ENCODE measurements at places on chromosomes 2 and 18.

DNA sequence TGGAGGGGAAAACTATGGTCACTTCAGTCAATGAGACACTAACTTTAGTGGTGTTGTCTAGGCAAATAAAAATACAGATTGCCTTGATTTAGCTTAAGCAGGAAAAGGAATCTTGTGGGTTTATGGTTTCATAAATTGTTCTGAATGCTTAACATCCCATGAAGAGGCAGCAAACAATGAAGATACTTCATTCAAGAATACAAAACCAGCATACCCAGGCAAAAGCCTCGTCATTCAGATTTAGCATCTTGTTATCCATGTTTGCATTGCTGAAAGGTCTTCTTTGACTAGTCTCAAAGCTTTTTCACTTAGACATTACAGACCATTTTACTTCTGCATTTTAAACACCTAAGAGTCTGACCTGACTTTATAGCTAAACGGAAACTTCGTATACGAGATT is 272.7 kb upstream of the FSHR start:
- DNase-seq = no peak

- no peak for DNase-seq
Measured at GRCh38 chr18:23878336-23878900, 136.1 kb upstream of the TTC39C start.

- DNase-seq = peak; percentile 24
Measured at GRCh38 chr2:177334940-177335543, 57.5 kb upstream of the AGPS start.

DNA sequence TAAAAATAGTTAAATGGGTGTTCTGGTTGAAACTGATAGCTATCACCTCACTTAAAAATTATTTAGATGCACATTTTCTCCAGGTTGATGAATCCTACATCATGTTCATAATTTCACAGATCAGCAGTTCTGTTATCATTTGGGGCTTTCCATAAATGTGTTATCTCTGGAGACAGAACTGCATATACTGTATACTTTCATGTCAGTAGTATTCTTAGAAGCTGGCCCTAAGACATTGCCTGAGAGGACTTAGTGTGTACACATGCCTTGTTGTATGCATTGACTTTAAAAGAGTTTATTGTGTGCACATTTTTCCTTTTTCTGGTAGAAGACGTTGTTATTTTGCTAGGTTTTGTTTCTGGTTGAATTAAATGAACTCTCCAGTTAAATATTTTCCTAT is 41.0 kb downstream of the PIK3C3 start:
- DNase-seq = no peak

GRCh38 chr2:131567891-131568290 is 40.2 kb downstream of the CCDC74A start:
- DNase-seq = no peak

DNA sequence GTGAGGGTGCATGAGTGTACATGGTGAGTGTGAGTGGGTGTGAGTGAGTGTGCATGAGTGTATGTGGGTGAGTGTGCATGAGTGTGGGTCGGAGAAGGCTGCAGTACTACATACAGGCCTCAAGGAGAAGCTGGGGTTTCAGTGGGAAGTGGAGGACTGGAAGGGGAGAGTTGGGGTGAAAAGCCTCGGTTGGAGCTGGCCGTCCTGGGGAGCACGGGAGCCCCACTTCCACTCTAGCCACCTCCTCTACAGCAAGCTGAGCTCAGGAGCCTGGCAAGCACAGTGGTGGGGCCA is 68.7 kb upstream of the HPCAL1 start:
- DNase-seq = no peak

- no peak for DNase-seq
Measured at GRCh38 chr18:62554061-62554815, 31.4 kb downstream of the ZCCHC2 start.

- DNase-seq = no peak
Measured at GRCh38 chr18:13672657-13673056, 53.7 kb downstream of the FAM210A start.

- DNase-seq = peak; percentile 98
Measured at GRCh38 chr2:64751286-64752260, 97.9 kb upstream of the SERTAD2 start.

- DNase-seq = no peak
Measured at GRCh38 chr18:65906621-65907034, 155.8 kb downstream of the CDH7 start.

- DNase-seq = no peak
Measured at GRCh38 chr2:3669656-3670055, 11.7 kb downstream of the ALLC start.

DNA sequence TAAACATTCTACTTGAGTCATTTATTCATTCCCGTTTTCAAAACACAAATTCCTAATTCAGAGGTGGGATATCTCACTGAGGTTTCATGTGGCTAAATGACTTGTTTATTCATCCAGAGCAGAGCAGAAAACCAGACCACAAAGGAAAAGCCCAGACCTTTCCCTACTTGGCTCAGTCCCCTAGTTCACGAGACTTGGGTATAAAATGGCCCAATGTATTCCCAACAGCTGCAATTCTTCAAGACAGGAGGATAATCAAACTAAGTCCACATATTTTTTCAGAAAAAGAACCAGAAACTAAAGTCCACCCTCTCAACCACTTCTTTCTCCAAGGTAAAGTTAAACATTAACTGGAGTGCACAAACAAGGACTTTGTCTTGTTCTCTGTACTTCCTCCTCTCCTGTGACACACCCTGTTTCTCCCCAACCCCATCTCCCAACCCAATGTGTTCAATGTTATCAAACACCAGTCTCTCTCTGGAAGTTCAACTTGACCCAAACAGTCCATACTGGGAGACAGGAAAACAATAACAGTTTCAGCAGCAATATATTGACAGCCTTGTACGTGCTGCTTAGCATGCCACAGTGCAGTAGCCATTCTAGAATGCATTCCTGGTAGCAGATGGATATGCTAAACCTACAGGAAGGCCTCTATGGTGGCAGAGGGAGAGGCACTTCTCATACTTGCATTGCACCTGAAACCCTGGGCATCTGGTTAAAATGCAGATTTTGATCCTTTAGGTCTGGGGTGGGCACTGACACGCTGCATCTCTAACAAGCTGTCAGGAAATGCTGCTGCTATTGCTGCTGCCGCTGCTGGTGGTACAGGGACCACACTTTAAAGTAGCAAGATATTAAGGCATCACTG is 110.7 kb downstream of the INO80D start:
- no peak for DNase-seq
